ENCODE measurements at places on chromosomes 7 and 10.
A peak's percentile ranks its signal among the peaks of the same experiment; 100 is the strongest.

GRCh38 chr7:12754179-12754578 is 66.7 kb downstream of the ARL4A start:
- H3K36me3 ChIP-seq, result no peaks in the 10 kb centered on the region
- no peak overlapping the region for H3K27ac ChIP-seq
- H3K4me1 ChIP-seq, result no peaks in the 10 kb centered on the region
- no peak for DNase-seq
- no peak overlapping the region for H3K4me3 ChIP-seq

DNA sequence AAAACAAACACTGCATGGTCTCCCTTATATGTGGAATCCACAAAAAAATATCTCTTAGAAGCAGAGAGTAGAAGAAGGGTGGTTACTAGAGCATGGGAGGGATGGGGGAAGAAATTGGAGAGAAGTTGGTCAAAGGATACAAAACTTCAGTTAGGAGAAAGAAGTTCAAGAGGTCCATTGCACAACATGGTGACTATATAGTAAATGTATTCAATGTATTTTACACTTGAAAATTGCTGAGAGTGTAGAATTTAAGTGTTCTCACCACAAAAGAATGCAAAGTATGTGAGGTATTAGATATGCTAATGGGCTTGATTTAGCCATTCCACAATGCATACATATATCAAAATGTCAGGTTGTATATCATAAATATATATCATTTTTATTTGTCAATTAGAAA is 232.0 kb upstream of the CELF2 start:
- H3K4me1 ChIP-seq, result no peaks in the 10 kb centered on the region
- H3K36me3 ChIP-seq, result no peaks in the 10 kb centered on the region
- no peak overlapping the region for H3K4me3 ChIP-seq

GRCh38 chr7:106865130-106866041 is at the start of gene PIK3CG:
PIK3CG (plus strand) TSS chr7:106865282; CDS start chr7:106867562, 2,280 bp downstream.
- peak within 1 kb of the TSS; percentile 87 for H3K4me3 ChIP-seq
- peaks cover 64% of the 10 kb centered on the region for H3K4me1 ChIP-seq
- peaks cover 41% of the 10 kb centered on the region for H3K36me3 ChIP-seq

- no peak for DNase-seq
- H3K4me3 ChIP-seq, result no peak overlapping the region
- no peaks in the 10 kb centered on the region for H3K27me3 ChIP-seq
Observed at GRCh38 chr7:151800391-151800790, 76.5 kb downstream of the PRKAG2 start.

- no peak for DNase-seq
- no peak overlapping the region for H3K4me3 ChIP-seq
Observed at GRCh38 chr10:53894145-53894544, 906.9 kb downstream of the PCDH15 start.

DNA sequence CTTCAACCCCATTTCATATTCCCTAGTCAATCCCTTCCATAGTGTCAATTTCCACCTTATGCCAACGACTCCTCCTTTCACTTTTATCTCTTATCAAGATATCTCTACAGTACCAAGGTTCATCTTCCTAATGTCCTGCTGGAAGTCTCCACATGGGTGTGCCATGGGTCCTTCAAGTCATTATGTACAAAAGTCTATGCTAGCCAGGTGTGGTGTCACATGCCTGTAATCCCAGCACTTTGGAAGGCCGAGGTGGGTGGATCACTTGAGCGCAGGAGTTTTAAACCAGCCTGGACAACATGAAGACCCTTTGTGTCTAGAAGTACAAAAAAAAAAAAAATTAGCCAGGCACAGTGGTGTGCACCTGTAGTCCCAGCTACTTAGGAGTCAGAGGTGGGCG is 47.6 kb downstream of the PRTFDC1 start:
- DNase-seq, result no peak
- H3K4me3 ChIP-seq, result no peak overlapping the region
- H3K4me1 ChIP-seq, result peaks cover 26% of the 10 kb centered on the region
- H3K27ac ChIP-seq, result no peak overlapping the region

DNA sequence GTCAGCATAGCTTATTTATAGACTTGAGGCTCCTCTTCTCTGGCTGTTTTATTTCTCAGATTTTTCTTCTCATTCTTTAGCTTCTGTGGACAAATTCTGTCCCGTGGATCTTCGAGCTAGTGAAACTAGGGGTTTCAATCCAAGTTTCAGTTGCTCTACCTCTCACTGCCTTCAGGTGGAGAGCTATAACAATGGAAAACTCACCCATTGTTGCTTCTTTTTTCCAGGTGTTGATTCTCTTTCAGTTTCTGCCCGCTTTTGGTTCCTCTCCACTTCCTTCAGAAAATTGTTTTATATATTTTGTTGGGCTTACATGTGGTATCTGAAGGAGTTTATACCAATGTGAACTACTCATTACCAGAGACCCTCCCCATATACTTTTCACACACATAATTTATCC is 266.1 kb downstream of the TCF7L2 start:
- no peak overlapping the region for H3K27ac ChIP-seq
- H3K36me3 ChIP-seq, result no peaks in the 10 kb centered on the region
- peaks cover 4% of the 10 kb centered on the region for H3K4me1 ChIP-seq
- H3K4me3 ChIP-seq, result no peak overlapping the region
- DNase-seq, result no peak
- H3K27me3 ChIP-seq, result peaks cover 10% of the 10 kb centered on the region

- DNase-seq, result no peak
- H3K4me1 ChIP-seq, result no peaks in the 10 kb centered on the region
- H3K4me3 ChIP-seq, result no peak overlapping the region
Observed at GRCh38 chr10:63120554-63120953, 12.6 kb upstream of the NRBF2 start.

DNA sequence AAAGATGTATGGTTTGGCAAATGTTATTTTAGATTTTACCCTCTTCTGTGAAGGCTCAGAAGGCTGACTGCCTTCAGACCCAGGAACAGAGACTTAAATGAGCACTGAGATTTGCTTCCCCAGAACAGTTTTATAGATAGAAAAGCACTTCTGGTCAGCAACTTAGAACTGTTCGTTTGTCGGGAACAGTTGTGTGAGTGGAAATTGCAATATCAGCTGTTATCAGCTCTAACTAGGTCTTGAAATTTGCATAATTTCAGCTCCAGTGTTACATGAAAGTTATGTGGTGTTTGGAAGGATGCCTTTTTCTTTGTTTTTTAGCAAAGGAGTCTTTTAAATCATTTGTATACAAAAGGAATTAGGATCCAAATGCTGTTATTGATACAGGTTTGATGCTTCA is 83.8 kb upstream of the MXI1 start:
- no peak overlapping the region for H3K4me3 ChIP-seq
- H3K4me1 ChIP-seq, result peaks cover 6% of the 10 kb centered on the region
- H3K36me3 ChIP-seq, result peaks cover 28% of the 10 kb centered on the region
- no peak for DNase-seq
- H3K27me3 ChIP-seq, result no peaks in the 10 kb centered on the region

DNA sequence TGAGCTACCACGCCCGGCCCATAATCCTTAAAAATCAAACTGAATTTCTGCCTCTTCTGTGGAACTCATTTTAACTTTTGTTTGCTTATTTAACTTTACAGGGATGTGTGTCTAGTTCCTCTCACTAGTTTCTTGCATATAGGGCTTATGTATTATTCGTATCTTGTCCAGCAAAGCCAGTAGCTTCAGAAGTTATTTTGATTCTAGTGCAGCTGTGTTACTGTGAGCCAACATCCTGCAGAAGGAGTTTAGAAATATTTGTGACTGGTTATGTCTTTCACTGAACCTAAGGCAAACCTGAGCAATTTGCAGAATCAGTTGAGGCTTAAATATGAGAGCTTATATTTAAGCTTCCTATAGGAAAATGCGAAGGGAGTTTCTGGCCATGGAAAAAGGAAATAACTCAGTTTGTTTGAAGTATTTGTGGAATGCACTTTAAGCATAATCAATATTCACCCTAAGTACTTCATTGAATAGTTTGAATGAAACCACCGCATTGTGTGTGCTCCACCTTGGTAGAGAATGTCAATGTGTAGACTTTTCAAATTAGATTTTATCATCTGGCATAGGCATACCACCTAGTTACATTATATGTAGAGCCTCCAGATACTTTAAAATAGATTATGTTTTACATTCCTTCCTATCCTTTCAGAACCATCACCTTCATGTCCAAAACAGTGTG is 90.8 kb downstream of the MCU start:
- H3K27ac ChIP-seq, result no peak overlapping the region
- H3K4me1 ChIP-seq, result peaks cover 2% of the 10 kb centered on the region
- H3K4me3 ChIP-seq, result no peak overlapping the region

DNA sequence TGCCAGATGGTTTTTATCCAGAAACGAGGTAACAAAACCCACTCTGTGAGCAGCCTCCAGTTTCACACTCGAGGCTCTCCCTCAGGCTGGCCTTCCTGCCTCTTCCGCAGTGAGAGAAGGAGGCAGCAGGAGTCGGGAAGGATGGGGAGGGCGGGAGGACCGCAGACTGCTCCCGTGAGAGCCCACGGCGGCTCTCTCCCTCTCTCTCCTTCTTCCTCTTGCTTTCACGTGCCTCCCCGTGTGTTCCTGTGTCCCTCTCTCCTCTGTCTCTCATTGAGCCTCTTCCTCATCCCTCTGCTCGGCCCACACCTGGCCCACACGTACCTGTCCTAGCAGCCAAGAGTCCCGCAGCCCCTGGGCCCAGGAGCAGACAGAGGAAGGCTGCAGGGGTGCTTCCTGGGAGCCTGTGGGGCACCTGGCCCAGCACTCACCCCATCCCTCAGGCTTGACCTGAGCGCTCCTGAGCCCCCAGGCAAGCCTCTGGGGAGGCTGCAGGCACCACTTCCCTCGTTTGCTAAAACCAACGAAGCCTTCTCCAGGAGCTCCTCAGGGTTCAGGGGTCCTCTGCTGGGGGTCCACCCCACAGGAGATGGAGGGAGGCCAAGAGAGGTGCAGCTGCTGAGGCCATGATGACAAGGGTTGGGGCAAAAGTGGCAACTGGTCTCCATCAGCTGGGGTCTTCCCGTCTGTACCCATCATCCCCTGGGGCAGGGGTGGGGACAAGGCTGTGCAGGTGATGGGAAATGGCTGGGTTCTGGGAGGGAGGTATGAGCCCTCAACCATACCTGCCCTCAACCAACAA is 13.6 kb downstream of the SPOCK2 start:
- H3K36me3 ChIP-seq, result peaks cover 53% of the 10 kb centered on the region
- no peak for DNase-seq
- peak overlapping the region; percentile 94 for H3K27ac ChIP-seq
- H3K4me3 ChIP-seq, result peak overlapping the region; percentile 69
- H3K27me3 ChIP-seq, result no peaks in the 10 kb centered on the region
- H3K4me1 ChIP-seq, result peaks cover 82% of the 10 kb centered on the region

DNA sequence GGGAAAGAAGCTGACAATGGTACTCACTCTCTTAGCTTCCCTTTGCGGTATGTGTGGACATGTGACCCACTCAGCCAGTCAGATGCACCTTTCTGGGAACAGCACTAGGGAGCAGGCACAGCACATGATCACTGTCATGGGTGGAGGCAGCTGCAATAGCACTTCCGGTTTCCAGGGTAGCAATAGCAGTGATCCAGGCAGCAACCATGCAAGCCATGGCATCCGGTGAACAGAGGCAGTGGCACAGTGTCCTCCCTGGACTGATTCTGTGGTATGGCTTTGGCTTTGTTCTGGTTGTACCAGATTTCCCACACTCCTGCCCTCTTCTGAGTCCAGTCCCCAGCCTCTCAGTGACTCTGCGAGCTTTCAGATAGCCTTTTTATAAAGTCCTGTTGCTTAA is 86.8 kb upstream of the NAMPT start:
- H3K4me1 ChIP-seq, result peaks cover 15% of the 10 kb centered on the region
- H3K4me3 ChIP-seq, result no peak overlapping the region
- no peaks in the 10 kb centered on the region for H3K36me3 ChIP-seq

GRCh38 chr7:157722137-157723060 is 385.6 kb downstream of the DNAJB6 start:
- H3K27ac ChIP-seq, result no peak overlapping the region
- no peaks in the 10 kb centered on the region for H3K4me1 ChIP-seq
- H3K27me3 ChIP-seq, result peaks cover 4% of the 10 kb centered on the region
- no peak for DNase-seq

- no peaks in the 10 kb centered on the region for H3K27me3 ChIP-seq
- no peaks in the 10 kb centered on the region for H3K4me1 ChIP-seq
- no peak overlapping the region for H3K4me3 ChIP-seq
- H3K27ac ChIP-seq, result no peak overlapping the region
Observed at GRCh38 chr7:115593111-115593510, 437.5 kb downstream of the TFEC start.

- no peak for DNase-seq
- peaks cover 13% of the 10 kb centered on the region for H3K4me1 ChIP-seq
Observed at GRCh38 chr10:91012502-91012901, 91.6 kb upstream of the ANKRD1 start.

- H3K4me3 ChIP-seq, result no peak overlapping the region
- H3K27me3 ChIP-seq, result peaks cover 11% of the 10 kb centered on the region
- no peaks in the 10 kb centered on the region for H3K36me3 ChIP-seq
Observed at GRCh38 chr10:117184821-117185220, 12.5 kb upstream of the KCNK18 start.

DNA sequence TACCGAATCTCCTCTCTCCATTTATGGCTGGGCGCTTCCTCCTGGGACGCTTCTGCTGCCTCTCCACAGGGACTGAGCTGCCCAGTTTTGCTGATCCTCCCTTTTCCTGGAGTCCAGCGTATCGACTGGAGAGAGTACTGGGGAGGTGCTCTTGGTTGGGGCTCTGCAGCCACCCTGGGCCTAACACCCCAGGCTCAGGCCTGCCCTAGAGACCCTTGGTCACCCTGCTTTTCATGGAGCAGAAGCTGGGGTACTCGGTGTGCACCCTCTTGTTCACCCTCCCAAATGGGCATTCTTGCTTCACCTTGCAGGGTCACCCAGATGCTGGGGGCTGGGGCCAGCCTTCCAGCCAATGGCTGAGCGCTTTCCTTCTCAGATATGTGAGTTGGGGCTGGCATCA is 88.8 kb upstream of the RET start:
- DNase-seq, result no peak
- peaks cover 19% of the 10 kb centered on the region for H3K4me1 ChIP-seq
- no peaks in the 10 kb centered on the region for H3K36me3 ChIP-seq
- H3K27me3 ChIP-seq, result no peaks in the 10 kb centered on the region
